ENCODE measurements at places on chromosomes 4 and X.

- DNase-seq, result peak; percentile 67
Observed at GRCh38 chr4:168758351-168758876, 251.6 kb downstream of the CBR4 start.

DNA sequence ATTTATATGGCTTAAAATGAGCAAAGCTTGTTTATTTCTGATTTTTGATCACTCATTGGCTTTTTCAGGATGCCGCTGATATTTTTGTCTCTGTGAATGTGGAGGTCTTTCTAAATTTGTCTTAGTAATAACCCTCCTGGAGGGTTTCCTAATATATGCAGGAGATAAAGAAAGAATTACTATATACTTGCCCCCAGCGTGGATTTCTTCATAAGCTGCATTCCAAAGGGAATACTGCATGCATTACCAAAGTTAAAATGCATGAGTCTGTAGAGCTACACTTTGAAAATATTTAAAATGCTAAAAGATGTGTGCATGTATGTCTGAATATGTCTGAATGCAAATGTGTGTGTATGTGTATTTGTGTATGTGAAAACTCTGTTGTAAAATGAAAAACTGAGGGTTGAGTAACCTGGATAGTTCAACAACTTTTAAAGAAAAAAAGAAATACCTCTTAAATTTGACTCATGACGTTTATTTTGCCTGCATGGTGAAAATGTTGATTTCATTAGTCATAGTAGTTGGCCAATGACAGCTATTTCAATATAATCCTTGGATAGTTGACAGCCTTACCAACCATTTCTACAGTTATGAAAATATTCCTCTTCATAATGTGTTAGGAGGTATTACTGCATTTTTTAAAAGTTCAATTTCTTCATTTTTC, 113.2 kb upstream of the ZNF827 start:
- DNase-seq, result peak; percentile 54

DNA sequence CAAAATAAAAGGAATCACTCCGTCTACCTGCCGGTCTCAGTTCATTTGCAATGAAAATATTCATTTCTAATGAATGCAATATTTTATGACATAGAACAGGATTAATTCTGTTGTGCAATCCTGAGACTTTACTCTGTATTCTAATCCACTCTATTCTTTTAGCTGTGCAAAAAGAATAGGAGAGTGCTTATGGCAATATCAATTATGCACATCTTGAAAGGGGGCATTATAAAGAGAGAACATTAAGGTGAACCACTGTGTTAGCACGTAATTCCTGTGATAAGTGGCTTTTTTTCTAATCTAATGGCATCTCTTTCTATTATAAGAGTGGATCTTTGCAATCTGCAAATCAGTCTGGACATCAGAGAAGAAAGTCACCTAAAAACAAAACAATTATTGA, 99.5 kb downstream of the KCNIP4 start:
- DNase-seq, result no peak

DNA sequence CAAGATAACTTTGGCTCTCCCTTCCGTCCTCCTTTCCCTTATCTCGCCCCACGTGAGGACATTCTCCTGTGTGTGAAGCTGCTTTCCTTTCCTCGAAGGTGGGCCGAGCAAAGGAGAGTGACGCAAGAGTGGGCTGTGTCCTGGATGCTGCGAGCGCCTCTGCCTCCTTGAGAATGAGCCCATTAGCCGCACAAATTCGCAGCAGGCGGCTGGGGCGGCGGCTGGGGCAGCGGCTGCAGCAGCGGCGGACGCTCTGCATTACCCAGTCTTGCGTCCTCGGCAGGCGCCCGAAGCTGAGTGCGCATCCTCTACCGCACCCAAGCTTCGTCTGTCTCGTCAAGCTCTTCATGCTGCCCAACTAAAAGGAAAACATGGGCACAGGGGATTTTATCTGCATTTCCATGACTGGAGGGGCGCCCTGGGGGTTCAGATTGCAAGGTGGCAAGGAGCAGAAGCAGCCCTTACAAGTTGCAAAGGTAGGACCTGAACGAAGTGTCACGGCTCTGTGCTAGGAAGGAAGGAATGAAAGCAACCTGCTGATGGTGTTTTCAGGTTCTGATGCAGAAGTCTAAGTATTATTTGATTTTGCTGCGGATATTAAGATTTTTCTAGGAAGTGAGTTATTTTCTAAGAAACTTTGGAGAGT, at the start of gene SYNPO2:
SYNPO2 (plus strand) TSS at position 189 of the 646 bp plus-strand sequence; CDS start at position 372, 183 bp downstream.
- peak; percentile 81 for DNase-seq

DNA sequence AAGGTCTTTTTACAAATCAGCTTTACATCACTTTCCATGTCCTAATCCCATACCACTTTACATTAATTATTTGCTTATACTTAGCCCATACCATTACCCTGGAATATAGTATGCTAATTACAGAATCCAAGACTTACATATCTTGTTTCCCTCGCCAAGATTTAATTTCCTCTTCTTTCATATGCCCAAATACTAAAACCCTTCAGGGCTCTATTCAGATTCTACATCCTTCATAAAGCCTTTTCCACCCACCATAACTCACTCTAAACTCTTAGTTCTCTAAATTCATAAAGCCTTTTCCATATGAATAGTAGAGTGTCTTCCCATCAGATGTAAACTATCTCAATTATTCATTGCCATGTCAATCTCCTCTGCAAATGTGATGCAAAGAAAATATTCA, 390.7 kb downstream of the STPG2 start:
- DNase-seq, result no peak

DNA sequence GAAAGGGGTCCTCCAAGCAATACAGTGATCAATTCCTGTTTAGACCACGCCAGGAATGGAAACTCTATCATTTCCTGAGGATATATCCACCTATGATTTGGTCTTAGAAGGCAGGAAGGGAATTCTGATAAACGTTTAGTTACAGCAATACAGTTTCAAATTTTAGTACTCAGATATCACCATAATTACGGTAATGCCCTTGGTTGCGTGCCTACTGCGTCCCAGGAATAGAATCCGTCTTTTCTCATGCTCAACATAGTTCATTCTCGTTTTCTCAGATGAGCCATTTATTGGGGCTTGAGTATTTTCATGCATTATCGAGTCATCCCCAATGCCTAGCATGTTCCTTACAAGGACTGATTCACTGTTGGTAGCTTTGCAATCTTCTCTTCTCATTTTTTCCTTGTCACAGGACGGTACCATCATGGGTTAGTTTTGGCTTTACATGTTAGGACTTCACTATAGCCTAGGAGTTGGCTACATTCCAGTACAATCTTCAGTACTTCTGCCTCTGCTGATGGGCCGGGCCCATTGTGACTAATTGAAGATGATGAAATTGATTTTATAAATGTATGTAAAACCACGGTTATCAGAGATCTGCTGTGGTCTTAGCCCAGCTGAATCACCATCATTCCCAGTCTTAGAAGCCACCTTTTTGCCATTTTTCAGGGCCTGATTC, 4.4 kb upstream of the PRKX start:
- DNase-seq, result no peak
